ENCODE measurements at places on chromosomes 1 and 21.

GRCh38 chr1:231040019-231040799 lies at the start of gene FAM89A:
TSS of gene FAM89A (minus strand) at chr1:231040254. CDS start at chr1:231040211, 43 bp downstream.
- DNase-seq: peak; percentile 78

DNA sequence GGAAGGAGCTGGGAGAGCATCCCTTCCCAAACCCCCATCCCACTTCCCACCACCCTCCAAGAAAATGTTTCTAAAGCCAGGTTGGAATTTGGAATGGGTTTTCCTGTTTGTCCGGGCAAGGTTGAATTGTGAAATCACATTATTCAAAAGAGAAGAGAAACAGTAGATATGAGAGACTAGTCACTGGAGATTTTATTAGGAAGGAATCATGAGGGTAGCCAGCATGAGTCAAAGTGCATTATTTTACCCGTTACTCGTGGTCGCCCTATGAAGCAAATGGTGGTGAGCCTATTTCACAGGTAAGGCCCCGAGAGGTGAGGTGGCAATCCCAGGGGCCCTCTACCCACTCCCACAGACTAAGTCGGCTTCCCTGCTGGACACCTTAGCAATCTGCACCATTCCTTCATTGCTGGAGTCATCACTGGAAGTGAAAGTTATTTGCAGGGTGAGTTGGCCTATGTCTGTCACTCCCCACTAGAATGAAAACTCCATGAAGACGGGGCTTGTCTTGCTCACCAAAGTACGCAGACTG lies 52.8 kb downstream of the TOMM20 start:
- peak; percentile 39 for DNase-seq

- DNase-seq: no peak
Observed at GRCh38 chr1:9643351-9644256, 7.9 kb upstream of the PIK3CD start.

DNA sequence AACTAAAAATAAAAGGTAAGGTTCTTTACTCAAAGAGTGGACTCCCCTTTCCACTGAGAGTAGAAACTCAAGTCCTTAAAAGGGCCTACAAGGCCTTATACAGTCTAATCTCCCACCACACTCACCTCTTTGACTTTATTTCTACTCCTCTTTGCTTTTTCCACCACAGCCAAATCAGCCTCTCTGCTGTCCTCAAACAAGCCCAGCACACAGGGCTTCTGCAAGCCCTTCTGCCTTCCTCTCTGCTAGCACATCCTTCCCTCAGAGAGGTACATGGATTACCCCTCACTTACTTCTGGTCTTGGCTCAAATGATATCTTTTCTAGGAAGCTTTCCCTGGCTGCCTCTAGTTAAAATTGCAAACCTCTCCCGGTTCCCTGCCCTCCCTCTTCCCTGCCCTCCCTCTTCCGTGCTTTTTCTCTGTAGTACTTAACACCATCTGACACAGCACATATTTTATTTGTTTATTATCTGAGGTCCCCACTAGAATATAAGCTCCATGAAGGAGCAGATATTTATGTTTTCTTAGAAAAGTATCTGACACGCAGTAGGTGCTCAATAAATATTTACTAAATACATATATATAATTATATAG lies 1.7 kb downstream of the LYST start:
- no peak for DNase-seq

- no peak for DNase-seq
Observed at GRCh38 chr1:203744075-203744972, 20.7 kb upstream of the LAX1 start.

GRCh38 chr1:232271991-232272589 lies 357.8 kb downstream of the SIPA1L2 start:
- no peak for DNase-seq

DNA sequence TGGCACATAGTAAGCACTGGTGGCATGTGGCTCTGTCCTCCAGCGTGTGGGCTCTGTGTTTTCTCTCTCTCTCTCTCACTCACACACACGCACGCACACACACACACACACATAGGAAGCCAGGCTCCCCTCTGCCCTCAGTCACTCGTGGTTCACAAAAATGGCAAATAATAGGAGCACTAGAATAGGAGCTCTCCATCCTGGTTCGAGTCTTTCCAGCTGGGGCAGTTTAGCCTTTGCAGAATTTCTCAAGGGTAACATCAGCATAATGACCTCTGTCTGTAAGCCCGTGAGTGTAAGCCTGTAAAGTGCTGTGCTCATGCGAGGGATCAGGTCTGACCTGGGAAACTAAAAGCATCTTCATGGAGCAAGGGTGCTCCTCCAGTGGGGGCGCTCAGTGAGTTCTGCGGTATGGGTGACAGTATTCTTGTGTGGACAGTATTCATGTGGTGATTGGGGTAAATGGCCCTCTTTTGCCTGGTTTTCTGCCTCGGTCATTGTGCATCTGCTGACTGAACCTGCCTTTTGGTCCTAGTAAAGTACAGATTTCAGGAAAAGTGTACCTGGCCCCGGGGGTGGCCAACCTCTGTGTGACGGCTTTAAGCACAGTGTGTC lies 842 bp upstream of the ZC3H12A start:
- DNase-seq: peak; percentile 63

DNA sequence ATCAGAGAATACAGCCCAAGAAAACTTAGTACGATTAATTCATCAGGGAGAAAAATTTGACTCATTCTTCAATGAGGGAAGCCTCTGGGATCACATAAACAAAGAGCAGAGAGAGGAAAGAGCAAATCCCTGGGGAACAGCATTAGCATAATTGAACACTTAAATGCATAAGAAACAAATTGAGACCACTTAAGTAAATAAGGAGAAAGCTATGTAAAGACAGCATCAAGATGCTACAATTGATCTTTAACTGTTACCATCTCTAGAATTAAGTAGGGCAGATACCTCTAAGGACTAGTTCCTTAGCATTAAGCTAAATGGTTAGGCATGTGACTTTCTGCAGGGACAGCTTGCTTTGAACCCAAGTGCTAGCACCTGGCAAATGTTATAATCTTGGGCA lies 265.1 kb upstream of the NEGR1 start:
- no peak for DNase-seq

- DNase-seq: no peak
Observed at GRCh38 chr1:236348071-236348470, 46.0 kb upstream of the EDARADD start.

GRCh38 chr1:117584181-117584580 lies 21.7 kb upstream of the TENT5C start:
- no peak for DNase-seq

DNA sequence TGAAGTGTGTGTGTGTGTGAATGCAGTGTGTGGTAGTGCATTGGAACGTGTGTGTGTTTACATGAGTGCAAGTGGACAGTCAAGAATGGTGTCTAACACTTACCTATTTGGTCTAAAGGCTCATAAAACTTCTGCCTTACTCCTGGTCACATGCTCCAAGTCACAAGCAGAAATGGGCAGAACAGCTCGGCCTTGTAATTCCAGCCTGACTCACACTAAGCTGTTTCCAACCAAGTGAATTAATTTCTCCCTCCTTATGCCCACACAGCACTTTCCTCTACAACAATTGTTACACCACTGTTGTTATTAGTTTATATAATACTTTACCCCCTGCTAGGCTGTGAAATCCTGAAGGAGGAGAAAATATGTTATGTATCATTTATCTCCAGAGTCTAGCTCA lies 43.8 kb downstream of the DDR2 start:
- no peak for DNase-seq

DNA sequence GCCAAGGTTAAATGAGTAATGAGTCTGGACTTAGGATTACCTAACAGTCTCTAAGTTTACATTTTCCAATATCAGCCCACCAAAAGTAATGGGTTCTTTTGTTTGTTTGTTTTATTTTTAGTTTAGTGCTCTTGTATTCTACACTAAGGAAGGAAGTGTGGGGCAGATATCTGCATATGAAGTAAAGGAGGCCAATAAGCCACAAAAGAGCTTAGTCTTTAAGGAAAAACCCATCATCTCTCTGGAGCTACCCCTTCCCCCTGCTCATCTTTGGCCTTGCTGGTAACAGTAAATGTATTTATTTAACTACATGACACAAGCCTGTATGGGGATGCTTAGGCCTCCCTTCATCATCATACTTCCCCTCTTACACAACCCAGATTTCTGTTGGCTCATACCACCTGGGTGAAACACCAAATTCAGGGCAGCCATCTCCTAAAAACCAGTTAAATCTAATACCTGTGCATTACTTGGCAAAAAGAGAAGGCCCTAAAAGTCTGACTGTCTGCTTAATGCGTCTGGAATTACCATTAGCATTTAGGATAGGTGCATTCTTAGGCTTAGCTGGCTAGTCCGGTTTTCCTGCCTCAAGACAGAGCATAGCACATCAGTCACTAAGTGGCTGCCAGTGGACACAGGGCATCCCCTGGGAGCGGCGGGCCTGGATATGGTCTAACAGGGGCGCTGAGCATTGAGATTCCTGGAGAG lies 96.8 kb upstream of the ADGRL2 start:
- no peak for DNase-seq

DNA sequence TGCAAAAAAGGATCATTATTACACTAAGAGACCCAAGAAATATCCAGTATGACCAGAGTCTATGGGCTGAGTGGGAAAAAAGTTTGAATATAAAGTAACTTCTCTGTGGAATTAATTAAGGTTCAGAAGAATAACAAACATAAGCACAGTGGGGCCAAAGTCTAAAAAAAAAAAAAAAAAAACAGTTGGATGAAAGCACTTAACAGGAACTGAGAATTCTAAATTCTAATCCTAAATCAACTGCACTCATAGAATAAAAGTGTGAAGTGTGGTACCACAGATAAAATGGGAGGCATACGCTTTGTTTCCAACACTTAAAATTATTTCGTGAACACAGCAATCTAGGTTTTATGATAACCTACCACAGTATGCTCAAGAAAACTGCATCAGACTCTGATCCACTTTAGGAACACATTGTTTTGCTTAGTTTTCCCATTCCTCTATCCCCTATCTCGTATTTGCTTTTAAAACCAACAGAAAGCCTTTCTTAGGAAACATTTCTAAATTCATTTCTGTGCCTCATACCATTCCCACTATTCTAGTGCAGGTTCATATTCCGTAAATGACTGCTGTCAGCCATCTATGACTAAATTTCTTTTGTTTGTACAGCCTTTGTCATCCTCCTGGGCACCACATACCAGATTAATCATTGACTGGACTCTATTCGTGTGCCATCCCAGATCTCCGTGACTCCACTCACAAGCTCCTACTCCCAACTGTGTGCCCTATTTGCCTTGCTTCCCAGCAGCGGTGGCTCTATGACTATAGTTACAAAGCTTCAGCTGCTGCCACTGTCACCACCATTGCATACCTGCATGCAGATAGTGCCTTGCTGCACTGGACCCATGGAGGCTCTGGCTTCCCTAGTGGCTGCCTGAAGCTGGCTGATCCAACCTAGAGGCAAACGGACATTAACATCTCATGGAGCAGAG lies 24.9 kb downstream of the CHML start:
- no peak for DNase-seq

GRCh38 chr1:235075048-235075776 lies 53.4 kb downstream of the TOMM20 start:
- DNase-seq: peak; percentile 81

DNA sequence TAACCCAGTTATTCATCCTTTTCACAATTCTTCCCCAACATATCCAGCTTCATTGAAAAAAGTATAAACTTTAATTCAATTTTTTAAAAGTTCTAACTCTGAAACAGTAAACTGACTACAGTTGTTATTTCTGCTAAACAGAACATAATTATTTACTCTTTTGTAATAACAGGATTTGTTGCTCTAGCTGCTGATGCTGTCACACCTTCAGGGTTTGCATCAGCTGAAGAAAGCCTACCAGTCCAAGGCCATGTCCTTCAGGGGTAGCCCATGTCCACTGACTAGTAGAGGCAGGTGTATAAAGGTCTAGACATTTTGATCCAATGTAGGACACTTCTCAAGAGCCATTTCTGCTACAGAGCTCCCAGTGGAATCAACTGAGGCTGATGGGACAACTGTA lies 107.7 kb downstream of the CDC42BPA start:
- DNase-seq: no peak

DNA sequence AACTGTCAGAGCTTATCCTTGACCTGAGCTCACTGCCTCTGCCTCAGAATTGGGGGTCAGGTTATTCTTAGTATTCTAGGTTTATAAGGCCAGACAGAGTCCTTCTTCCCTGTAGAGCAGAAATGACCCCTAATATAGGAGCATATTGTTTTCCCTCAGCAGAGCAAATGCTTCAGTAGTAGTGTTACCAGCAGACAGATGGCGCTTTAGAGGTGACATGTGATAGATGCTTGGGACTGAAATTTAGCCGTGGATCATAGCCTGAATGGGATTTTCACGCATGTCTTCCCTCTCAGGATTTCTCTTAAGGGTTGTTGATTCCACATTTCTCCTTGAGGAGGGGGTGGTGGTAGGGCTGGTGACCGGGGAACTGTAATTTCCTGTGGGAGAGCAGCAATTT lies 24.5 kb downstream of the ADARB1 start:
- no peak for DNase-seq

DNA sequence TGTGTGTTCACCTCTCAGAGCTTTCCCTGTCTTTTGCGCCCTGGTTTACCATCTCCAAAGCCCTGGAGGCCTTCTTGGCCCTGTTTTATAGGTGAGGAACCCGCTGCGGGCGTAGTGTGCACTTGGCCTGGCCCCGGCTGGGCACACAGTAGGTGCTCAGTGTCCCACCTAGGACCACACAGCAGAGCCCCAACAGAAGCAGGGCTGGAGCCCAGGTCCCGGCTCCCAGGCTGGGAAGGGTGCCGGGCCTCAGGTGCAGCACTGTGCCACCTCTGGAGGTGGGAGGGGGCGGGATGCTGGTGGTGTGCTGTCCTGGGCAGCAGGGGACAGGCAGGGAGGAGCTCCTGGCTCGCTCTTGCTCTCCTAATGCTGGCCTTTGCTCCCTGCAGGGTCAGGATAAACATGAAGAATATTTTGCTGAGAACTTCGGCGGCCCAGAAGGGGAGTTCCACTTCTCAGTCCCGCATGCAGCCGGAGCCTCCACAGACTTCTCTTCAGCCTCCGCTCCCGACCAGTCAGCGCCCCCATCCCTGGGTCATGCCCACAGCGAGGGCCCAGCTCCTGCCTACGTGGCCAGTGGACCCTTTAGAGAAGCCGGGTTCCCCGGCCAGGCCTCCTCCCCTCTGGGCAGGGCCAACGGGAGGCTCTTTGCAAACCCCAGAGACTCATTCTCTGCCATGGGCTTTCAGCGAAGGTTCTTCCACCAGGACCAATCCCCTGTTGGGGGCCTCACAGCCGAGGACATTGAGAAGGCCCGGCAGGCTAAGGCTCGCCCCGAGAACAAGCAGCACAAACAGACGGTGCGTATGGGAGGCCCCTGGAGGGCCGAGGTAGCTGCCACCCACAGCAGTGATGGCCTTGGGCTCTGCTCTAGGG lies 24.8 kb downstream of the COQ8A start:
- DNase-seq: no peak

- peak; percentile 33 for DNase-seq
Observed at GRCh38 chr1:50976890-50977574, 7.0 kb downstream of the CDKN2C start.

GRCh38 chr1:165549973-165550372 lies 6.2 kb downstream of the LRRC52 start:
- DNase-seq: no peak

DNA sequence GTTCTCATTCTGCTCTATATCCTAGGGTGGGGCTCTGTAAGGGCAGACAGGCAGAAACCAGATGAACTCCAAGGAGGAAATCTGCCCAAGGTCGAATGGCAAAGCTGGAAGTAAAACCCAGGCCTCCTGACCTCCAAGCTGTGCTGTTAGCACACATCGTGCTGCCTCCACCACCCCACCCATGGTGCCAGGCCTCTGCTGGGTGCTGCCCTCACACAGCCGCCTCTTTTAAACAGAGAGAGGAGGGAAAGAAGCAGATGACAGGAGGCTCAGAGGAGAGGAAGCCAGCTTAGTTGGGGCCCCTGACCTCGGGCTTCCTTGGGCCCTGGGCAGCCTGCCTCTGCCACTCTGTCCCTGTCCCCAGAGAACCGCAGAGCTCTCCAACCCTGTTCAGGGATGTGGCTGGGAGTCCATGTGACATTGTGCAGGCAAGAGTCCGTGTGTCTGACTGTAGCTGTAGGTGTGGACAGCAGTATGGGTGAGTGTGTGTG lies 1.1 kb downstream of the SYNC start:
- DNase-seq: no peak

All from stimulated activated CD4-positive, alpha-beta T cell treated with anti-CD3 and anti-CD28 coated beads, Interleukin-2, amount 100 ng/mL, for 24 hours (primary cell).